ENCODE measurements at places on chromosomes 11 and 22.

DNA sequence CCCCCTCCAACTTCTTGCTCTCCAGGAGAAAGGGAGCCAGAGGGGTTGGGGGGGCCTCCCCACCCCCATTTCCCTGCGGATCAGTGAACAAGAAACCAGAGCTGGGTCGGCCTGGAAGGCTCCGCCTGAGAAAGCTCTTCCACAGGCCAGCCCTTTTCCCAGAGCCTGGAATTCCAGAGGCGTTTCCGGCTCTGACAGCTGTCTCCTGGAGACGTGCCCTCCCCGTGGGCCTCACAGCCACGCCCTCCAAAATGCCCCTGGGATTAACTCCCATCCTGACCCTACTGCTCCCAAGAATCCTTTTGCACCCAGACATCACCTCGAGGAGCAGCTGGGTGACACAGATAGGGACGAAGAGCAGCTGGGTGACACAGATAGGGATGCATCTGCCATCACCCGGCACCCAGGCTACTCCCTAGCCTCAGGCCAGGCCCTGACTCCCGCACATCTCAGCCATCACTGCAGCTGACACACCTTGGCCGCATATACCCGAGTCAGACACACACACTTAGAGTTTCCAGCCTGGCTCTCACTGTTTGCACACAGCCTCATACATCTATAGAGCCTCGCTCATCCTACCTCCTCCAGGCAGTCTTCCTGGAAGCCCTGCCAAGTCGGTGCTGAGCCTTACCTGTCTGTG lies 7.6 kb upstream of the CDC42EP1 start:
- DNase-seq: no peak

DNA sequence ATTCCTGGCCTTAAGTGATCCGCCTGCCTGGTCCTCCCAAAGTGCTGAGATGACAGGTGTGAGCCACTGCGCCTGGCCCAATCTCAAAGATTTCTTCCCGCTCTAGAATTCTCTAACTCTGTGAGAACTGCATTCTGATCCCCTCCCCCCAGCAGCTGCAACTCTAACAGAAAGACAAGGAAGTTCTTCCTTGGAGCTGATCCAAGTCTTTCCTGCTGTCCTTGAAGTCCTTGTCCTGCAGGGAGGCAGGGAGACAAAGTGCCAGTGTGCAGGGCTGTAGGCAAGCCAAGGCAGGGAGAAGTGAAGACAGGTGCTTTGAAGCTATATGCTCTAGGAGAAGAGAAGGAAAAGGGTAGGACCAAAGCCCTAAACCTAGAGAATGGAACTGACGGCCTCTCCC lies 9.5 kb upstream of the GGA1 start:
- DNase-seq: no peak

- no peak for DNase-seq
These were observed 76.0 kb upstream of the WNT7B start for GRCh38 chr22:46052801-46053562.

DNA sequence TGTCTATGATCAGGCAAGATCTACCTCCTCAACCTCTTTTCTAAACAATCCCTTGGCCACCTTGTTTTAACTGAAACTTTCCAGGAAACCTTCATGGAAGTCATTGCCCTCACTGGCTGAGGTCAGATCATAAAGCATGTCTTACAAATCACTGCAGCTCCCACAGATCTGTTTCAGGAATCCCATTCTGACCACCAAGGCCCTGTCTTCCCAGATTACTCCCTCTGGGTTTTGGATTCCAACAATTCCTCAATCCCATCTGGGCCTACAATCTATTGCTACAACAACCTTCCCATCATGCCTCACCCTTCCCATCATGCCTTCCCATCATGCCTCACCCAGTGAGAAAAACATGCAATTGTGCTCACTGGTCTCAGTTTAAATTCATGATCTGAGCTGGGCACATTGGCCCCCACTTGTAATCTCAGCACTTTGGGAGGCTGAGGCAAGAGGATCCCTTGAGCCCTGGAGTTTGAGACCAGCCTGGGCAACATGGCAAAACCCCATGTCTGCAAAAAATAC lies 15.9 kb downstream of the ADAMTS15 start:
- no peak for DNase-seq

DNA sequence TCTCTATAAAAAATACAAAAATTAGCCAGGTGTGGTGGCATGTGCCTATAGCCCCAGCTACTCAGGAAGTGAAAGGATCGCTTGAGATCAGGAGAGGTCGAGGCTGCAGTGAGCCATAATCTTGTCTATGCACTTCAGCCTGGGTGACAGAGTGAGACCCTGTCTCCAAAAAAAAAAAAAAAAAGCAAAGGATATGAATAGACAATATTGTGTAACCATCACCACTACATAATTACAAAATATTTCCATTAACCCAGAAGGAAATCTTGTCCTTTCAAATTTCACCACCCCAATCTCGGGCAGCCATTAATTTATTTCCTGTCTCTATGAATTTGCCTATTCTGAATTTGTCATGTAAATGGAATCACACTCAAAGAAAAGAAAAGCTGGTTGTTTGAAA lies 21.2 kb downstream of the RSF1 start:
- DNase-seq: no peak

DNA sequence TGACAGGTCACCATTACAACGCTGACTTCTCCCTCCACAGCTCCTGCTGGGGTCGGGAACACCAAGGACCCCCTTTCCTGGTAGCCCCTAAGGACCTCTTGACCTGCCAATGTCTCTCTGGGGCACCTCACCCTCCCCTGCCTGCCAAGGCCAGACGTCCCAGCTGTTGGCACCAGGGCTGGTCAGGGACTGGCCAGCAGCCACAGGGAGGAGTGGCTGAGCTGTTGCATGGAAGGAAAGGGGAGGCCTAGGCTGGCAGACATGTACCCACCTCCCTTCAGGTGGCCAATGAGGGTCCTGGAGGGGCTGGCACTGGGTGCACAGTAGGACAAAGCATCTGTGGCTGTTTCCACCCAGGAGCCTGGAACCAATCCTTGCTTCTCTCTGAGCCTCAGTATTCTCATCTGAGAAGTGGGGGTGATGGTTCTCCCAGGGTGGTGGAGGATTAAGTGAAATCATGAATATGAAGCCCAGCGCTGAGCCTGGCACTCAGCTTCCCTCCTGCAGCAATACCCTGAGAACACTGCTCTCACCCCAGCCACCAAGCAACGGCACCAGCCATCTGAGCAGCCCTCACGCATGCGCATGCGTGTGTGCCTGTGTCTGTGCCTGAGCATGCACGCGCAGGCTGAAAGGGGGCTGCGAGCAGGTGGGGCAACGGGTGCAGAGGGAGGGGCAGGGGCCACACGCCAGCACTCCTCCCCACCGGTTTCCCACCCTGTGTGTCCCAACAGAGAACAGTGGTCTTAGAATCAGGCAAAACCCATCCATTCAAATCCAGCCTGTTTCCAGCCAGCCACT lies 5.9 kb downstream of the KCNJ4 start:
- DNase-seq: no peak

DNA sequence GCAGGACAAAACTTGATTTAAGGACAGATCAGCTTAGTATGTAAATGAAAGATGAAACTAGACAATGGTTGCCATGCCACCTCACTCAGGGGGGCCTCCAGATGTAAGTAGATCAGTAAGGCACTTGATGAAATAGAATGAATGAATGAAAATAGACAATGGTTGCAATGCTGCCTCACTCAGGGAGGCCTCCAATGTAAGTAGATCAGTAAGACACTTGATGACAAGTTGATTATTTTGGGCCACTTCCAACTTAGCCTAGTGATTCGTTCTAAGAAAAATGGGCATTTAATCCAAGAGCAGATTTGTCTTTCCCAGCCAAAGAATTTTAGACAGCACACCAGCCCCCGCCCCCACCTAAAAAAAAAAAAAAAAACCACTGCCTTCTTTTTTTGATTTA lies 19.2 kb upstream of the SLC5A12 start:
- DNase-seq: no peak

DNA sequence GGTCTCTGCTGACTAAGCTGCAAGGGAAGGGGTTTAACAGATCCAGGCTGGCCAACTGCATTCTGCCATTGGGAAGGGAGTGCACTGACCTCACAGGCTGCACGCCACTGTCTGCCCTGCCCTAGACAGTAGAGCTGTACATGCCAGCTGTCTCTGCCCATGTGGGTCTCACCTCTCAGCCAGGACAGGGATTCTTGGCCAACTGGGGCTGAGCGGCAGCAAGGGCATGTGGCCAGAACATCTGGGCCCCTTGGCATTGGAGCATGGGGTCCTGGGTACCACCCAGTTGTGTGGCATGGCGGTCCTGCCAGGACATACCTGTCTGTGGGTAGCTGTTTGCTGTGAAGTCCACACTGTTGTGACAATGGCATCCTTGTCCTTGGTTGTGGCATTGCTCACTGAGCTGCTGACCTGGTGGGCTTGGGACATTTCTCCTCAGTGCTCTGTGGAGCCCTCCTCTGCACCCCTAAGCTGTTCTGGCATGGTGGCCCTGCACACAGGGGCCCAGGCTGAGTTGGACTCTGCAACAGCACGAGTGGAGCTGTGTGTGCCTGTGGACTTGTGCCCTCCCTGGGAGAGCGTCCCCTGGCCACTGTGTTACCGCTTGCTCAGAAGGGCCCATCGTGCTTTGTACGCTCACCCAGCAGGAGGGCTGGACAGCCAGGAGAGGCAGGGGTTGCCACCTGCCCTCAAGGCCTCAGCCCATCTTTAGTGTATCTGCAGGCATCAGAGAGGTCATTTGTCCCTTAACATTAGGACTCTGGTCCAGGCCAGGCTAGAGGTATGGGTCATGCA lies 46.7 kb downstream of the MED15 start:
- no peak for DNase-seq
